HFFc6 (cell line): ENCODE measurements at places on chromosomes 7 and 10. TPM values are rescaled to one million over a fixed set of nuclear protein-coding genes. Genes with fewer than 3 reads are reported as not detected.

DNA sequence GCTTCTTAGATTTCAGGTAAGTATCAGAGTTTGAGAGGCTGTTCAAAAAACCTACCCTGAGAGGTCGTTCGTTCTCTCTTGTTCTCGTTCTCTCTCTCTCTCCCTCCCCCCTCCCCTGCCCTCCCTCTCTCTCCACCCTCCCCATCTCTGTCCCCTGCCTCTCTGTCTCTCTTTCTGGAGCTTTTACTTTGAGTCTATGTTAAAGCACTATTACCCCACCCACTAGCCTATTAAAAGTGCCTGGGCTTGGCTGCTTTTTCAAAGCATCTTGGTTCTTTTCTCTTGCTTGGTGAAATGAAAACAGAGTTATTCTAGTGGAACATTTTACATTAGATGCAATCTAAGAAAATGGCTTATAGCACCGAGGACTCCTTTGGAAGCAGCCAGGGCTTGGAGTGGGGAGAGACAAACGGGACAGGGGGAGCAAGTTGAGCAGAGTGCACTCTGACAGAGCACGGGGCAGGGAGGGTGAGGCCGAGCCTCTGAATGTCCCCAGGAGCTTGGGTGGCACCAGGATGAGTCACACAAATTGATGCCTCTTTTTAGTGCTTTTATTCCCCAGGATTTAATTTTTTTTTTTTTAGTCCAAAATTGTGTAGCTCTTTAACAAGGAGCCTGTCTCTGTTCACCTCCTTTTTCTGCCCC, 134.3 kb downstream of the CFAP58 start:
- DNase-seq = no peak

TMEM106B gene
- 46.8 to 47.8 TPM (median 47.0 TPM) in 3 replicates for total RNA-seq

DNA sequence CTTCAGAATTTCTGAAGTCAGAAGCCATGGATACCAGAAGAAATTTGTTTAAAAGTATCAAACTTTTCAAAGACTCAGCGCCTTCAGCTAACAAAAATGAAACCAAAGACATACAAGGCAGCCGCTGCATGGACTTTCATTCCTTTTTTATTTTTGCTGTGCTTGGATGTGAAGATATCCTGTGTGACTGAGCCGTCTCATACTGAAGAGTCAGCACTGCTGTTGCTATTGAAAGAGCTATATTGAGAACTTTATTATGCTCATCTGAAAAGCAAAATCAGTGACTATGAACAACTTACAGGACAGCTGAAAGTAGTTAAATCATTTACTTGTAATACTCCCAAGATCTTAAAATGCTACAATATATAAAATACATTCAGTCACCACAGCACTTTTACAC, 809.2 kb downstream of the NXPH1 start:
- no peak for DNase-seq

GRCh38 chr10:32239769-32240168, 107.2 kb downstream of the EPC1 start:
- DNase-seq = peak; percentile 76

DNA sequence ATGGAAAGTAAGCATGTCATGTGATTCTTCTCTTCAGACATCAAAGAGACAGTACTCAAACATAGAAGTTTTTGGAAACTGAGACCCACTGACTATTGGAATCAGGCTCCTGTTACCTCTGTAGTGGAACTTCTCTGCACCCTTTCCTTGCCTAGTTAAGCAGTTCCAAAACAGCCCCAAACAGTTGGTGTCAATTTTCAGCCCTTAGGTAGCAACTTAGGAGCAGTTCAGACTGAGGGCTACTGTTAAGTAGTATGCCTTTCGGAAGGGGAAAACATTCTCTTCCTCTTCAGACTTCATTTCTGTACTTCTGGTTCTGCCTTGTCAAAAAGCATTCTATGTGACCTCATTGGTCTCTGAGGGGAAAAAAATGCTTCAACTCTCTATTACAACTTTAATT, 85.7 kb downstream of the ZNF277 start:
- no peak for DNase-seq

STRIP2 gene
- 2.2 to 2.9 TPM (median 2.2 TPM) in 3 replicates for total RNA-seq

- no peak for DNase-seq
Observed at GRCh38 chr7:143385891-143386781, 5.0 kb downstream of the ZYX start.

WASHC2C gene
- 35.1 and 44.5 TPM in 2 replicates for total RNA-seq

GRCh38 chr10:58575491-58575890, 62.8 kb downstream of the BICC1 start:
- DNase-seq = no peak

GRCh38 chr7:54782314-54782713, 23.3 kb upstream of the SEC61G start:
- no peak for DNase-seq

DNA sequence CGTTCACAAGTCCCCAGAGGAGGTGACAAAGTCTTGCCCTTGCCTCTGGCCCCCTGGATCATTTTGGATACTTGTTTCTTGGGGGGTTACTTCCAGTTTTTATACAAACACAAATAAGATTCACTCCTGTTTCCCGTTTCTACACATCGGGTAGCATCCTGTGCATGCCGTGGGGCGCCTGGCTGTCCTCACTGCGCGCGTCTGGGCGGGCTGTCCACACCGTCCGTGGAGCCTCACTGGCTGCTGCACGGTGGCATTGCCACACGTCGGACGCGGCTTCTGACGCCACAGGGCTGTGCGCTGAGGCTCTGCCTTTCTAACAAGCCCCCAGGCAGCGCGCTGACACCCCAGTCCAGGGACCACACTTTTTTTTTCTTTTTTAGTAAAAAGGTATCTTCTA, 18.4 kb downstream of the BNIP3 start:
- DNase-seq = no peak

GRCh38 chr7:92781117-92781720, 55.2 kb downstream of the CDK6 start:
- no peak for DNase-seq

GRCh38 chr7:69232445-69233376, 365.6 kb upstream of the AUTS2 start:
- no peak for DNase-seq

NUTM2E gene
- 0.11 TPM in 1 of 3 replicates, not detected in the others for total RNA-seq

MKX gene
- 42.7 to 99.5 TPM (median 84.0 TPM) in 3 replicates for total RNA-seq

DNA sequence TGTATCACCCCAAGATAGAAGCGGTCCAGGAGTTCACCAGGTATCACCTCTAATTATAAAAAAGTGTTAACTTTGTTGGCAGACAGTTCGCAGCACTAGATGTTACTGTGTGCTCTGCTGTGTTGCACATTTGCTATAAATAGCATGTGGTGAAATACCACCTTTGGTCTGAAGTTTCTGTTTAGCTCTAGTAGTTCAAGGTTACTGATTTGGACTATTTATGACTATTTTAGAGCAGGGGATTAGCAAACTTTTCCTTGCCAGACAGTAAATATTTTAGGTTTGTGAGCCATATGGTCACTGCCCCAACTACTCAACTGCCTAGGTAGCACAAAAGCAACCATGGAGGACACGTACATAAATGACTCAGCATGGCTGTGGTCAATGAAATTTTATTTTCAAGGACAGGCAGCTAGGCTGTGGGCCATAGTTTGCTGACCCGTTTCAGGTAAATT, 16.5 kb downstream of the DENND10 start:
- peak; percentile 69 for DNase-seq

- no peak for DNase-seq
Observed at GRCh38 chr7:87920578-87920977, 13.5 kb upstream of the ADAM22 start.

DNA sequence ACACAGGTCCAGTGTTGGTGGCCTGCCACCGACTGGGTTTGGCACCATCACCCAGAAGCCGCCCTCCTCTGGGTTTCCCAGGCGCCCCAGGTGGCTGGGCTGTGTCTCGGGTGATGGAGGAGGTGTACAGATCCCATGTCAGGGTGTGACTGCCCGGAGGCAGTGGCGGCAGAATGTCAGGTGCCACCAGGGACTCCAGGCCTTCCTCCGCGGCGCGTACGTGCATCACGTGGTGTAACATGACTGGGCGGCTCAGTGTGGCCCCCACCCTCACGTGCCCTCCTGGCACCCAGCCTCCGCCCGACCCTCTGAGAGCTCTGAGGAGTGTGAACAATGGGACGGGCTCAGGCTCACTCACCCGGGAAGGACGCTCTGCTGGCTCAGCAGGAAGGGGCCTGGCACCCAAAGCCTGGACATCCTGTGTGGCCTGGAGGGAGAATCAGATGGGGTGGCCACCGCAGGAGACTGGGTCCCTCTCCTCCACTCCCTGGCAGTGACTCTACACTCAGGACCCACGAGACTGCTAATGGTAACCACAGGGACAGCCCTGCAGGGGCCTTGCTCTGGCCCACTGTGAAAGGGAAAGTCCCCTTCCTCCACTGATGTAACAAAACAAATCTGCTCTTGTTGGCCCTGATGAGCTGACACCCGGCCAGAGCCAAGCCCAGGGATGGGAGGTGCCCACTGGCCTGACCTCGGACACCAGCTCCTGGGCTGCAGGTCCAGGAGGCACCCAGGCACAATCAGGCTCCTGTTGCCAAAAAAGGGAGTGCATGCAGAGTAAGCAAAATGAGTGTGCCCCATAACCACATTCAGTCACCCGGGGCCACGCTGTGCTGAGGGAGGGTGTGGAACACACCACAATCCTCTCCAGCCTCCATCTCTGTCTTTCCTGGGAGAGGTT, 164.8 kb downstream of the PRKAG2 start:
- DNase-seq = no peak

GRCh38 chr10:100535338-100535714, 417 bp upstream of the HIF1AN start:
- no peak for DNase-seq

- no peak for DNase-seq
Observed at GRCh38 chr10:9311702-9312499, 1257.4 kb downstream of the GATA3 start.

GRCh38 chr10:44422570-44423101, 37.7 kb upstream of the CXCL12 start:
- no peak for DNase-seq

ADAM12 gene
- 5.2 to 11.2 TPM (median 6.8 TPM) in 3 replicates for total RNA-seq

ACSM6 gene
- not detected in 2 replicates for total RNA-seq

SLC26A5 gene
- total RNA-seq = not detected in 3 replicates

NAT16 gene
- total RNA-seq = not detected in 3 replicates

GRCh38 chr10:18219146-18219545, 78.9 kb downstream of the CACNB2 start:
- no peak for DNase-seq

DNA sequence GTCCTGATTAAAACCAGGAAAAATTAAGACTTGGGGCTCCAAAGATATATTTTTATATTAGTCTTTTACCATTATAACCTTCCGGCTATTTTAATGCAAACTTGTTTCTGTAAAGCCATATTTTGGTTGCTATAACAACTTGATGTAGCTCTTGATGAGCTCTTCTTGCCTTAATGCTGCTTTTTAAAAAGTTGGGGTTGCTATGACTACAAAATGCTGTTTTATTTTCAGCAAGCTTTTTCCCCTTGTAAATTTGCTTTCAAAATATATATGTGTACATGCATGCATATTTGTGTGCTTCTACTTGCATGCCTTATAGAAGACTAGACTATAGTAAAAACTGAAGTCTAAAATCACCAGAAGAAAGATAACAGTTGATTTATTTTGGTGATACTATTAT, 99.7 kb downstream of the CSTF2T start:
- no peak for DNase-seq
